ACHN (cell line): ENCODE measurements at places on chromosomes 6 and 20.
A peak's percentile ranks its signal among the peaks of the same experiment; 100 is the strongest.

DNA sequence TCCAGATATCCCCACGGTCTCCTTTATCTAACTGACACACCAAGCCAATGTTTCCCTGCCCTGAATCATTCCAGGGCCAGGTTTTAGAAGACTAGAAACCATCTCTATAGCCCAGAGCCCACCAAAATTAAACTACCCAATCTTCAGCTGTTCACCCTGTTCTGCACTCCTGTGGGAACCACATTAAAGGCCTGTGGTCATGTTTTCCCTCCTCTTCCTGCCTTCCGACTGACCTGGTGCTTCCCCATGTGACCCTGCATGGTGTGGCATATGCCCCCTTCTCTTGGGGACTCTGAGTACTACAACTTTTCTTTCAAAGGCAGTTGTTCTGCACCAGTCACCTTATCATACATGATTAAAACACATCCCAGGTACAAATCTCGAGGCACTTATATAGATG, 155.0 kb downstream of the TMEM200A start:
- no peak for DNase-seq

DNA sequence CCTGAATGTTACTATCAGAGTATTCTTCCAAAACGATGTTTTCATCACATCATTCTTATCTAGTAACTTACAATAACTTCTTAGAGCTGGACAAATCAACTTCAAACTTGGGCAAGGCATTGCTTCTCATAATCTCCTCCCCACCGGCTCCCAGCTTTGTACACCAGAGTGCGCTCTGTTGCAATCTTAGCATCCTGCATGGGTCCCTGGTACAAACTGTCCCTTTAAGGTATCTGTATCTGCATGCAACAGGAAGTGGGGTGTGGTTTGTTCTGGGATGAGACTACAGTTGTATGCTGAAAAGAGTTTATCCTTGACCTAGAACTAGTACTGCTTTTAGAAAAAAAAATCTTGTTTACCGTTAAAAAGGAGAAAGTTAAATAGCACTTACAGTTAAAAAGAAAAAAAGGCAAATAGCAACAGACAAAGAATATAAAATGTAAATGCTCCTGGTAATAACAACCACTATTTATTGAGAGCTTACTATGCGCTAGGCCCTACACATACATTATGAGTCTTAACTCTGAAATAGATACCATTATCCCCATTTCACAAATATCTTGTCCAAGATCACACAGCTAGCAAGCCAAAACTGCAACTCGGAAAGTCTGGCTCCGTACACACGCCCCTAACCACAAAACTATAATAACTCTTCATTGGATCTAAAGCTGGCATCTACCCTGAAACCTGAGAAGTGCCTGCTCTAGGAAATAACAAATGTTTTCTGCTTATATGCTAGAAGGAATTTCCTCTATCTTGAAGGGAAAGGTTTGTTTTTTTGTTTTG, 9.8 kb upstream of the HECA start:
- peak; percentile 57 for DNase-seq

GRCh38 chr6:138795809-138796603, at the start of gene ECT2L:
Gene ECT2L, plus strand, starts transcription at chr6:138796087. Its CDS starts 17,188 bp downstream, at chr6:138813275.
- no peak for DNase-seq

DNA sequence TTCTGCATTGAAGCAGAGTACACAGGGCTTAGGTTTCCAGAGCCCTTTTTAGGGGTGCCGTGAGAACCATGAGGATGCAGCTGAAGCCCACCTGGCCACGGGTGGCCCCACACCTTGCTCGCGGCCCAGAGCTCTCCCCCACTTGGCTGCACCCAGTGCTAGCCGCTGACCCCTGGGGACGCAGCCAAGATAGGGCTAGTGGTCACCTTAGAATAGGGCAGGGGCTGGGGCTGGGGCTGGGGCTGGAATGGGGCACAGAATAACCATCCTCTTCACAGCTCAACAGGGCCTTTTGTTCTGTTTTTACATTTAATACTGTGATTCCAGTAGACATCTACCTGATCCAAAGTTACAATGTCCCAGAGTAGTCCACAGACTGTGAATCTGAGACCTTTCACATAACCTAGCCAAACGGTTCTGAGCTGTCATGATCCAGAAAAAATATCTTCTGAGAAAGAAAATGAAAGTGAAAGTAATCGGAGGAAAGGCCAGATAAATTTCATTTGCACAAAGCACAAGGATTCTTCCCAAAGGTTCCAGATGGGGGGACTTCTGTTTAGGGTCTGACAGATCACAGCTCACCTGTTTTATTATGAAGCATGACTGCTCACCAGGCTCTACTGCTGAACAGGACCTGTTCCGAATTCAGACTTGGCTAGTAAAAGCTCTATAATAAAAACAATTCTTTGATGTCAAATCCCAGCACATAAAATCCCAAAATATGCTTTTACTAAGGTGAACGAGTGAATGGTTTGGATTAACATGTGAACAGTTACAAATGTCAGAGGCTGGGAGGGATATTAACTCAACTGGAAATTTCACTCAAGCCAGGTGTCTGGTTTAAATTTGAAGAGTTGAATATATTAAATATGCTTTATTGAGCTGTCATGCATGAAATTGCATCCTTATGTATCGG, 401.9 kb downstream of the THBS2 start:
- peak; percentile 19 for DNase-seq

- DNase-seq, result peak; percentile 88
Observed at GRCh38 chr20:1809131-1809572, 86.1 kb upstream of the SIRPA start.

- DNase-seq, result no peak
Observed at GRCh38 chr6:40809627-40810026, 222.5 kb upstream of the LRFN2 start.

DNA sequence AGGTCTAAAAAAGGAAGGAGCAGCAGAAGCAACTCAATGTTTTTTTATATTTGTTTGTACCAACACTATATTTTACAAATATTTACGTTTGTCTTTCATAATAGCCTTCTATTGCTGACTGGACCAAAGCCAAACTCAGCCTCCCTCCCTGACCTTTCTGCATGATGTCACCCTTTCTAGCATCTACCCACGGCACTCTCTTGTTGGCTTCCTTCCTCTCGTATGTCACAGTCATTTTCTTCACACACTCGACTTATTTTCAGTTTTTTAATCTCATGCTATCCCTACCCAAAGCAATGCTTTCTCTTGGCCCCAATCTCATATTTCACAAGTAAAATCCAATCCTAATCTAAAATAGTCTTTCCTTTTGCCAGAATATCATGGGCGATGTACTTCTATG, 16.3 kb upstream of the FAM8A1 start:
- no peak for DNase-seq

DNA sequence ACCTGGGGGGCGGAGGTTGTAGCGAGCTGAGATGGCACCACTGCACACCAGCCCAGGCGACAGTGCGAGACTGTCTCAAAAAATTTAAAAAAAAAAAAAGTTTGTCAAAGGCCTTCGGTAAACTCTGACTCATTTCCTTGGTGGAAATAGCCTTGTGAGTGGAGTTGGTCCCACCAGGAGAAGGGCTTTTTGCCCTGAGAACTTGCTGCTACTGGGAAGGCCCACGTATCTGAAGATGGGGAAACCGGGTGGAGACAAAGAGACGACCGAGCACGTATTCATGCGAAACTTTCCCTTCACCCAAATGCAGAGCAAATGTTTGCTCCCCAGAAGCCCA, 51.7 kb downstream of the SLC22A23 start:
- DNase-seq, result no peak

GRCh38 chr6:134077301-134077700, 24.9 kb upstream of the SLC2A12 start:
- no peak for DNase-seq

- no peak for DNase-seq
Observed at GRCh38 chr6:38011937-38012336, 192.4 kb downstream of the ZFAND3 start.

- no peak for DNase-seq
Observed at GRCh38 chr20:20407891-20408805, 40.2 kb downstream of the INSM1 start.

DNA sequence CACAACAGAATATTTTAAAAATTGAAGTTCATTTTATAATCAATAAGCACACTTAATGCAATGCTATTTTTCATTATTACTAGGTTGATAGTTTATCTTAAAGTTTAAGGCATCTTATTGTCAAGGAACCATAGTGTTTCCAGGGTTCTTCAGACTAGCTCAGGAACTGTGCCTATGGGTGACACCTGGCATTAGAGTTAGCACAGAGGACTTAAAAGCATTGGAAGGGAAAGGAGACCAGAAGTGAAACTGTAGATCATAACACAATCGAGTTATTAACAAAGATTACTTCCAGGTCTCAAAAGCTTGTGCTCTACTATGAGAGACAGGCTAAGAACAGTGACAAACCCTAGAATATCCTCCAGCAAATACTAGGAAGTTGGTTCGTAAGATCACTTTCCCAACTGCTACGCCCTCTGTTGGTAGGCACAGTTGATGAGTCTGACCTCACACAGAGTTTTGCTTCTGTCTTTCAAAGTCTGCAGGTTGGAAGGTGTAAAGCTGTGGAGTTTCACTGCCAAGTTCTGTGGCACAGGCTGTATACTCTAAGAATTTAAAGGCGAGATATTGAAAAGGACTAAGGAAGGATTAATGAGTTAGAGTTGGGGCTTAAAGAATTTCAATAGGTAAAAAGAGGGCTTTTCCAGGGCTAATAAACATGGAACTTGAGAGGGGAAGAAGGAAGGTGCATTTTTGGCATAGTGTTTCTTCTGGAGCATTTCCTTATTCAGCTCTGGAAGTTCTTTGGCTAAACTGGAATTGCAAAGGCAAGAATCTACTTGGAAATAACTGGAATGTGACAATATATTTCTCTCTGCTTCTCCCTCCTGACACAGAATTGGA, 531.3 kb upstream of the JAG1 start:
- DNase-seq, result peak; percentile 78

GRCh38 chr6:31121131-31121790, 1.0 kb upstream of the CDSN start:
- no peak for DNase-seq

DNA sequence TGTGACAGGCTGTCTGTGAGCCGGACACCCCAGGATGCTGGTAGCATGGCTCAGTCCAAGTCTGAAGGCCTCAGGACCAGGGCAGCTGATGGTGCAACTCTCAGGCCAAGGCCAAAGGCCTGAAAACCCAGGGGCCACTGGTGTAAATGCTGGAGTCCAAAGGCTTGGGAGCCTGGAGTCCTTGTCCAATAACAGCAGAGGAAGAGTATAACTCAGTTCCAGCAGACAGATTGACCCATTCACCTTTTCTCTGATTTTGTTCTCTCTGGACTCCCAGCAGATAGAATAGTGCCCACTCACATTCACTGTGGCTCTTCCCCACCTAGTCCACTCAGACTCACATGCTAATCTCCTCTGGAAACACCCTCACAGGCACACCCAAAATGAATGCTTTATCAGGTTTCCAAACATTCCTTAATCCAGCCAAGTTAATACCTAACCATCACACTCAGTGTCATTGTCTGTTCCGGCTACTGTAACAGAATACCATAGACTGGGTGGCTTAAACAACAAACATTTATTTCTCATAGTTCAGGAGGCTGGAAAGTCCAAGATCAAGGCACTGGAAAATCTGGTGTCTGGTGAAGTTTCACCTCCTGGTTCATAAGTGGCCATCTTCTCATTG, 5.0 kb upstream of the TRAF3IP2 start:
- no peak for DNase-seq

DNA sequence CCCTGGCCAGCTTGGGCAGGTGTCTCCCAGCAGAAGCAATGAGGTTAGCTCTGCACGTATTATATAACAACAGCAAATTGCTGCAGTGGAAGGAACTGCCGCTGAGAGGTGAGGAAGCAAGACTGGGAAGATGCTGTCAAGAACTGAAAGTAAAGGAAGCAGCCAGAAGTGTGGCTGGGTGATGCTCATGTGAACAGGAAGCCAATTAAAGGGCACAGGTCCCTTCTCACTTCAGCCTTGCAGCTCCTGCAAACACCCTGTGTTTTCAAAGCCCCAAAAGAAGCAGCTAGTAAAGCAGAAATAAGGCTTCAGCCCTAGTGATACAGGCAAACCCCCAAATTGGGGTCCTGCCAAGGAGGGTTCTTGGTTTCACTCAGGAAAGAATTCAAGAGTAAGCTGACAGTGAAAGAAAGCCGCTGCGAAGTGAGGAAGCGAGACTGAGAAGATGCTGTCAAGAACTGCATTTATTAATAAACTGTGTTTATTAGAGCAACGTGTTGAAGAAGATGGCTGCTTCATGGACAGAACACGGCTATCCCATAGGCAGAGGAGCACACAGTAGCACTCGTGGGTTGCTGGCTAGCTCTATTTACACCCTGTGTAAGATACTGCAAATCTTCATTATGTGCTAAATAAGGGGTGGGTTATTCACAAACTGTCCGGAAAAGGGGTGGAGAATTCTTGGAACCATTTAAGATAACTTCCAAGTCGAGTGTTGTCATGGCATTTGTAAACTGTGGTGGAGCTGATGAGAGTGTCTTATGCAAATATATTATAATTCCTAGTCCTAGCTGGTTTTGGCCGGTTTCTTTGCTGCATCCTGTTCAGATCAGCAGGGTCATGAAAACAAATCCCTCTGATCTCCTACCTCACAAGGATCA, 152.2 kb downstream of the LINC00237 start:
- no peak for DNase-seq

GRCh38 chr6:11363881-11364576, 131.6 kb upstream of the NEDD9 start:
- DNase-seq, result no peak

DNA sequence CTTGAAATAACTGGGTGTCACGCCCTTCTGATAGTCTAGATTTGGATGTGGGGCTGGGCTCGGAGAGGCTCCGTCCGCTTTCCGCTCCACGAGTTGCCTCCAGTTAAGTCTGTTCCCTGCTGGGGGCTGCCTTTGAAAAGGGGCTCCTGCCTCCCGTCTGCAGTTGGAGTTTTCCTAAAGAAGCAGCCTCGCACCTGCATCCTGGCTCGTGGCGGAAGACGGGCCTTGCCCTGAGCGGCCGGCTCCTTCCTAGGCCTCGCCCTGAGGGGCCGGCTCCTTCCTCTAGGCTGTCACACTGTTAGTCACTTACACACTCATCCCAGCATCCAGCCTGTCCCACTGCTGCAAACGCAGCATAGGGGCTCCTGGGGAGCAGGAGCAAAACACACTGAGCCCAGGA, 74.4 kb downstream of the SMOC2 start:
- DNase-seq, result no peak

- no peak for DNase-seq
Observed at GRCh38 chr6:113078791-113079190, 731.7 kb downstream of the RFPL4B start.

GRCh38 chr6:137259349-137259748, 40.2 kb upstream of the IFNGR1 start:
- no peak for DNase-seq

DNA sequence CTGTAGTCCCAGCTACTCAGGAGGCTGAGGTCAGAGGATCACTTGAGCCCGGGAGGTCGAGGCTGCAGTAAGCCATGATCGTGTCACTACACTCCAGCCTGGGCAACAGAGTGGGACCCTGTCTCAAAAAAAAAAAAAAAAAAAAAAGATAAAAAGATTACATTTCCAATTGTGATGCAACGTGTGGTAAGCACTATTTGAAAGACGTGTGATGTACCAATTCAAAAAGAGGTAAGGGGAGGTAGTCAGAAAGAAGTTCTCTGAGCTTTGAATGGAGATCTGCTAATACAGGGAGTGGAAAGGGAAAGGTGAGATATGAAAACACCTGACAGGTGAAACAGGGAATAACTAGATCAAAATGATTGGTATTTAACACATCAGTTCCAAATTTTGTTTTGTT, 11.9 kb downstream of the GOPC start:
- no peak for DNase-seq
